A549 treated with RU486 at 1 μM for 4 hours (cell line): ENCODE measurements at places on chromosomes 12 and 14. TPM values are rescaled to one million over a fixed set of nuclear protein-coding genes. Genes with fewer than 3 reads are reported as not detected.

The ACRBP gene
- total RNA-seq = 0.21 to 0.39 TPM (median 0.30 TPM) in 4 of 5 replicates, not detected in the other

The DLK1 gene
- 0.20 to 0.45 TPM (median 0.42 TPM) in 5 replicates for total RNA-seq

The KRT3 gene
- 0.05 to 0.08 TPM (median 0.07 TPM) in 3 of 5 replicates, not detected in the others for total RNA-seq

The SERPINA9 gene
- not detected in 5 replicates for total RNA-seq

The KRT77 gene
- not detected in 5 replicates for total RNA-seq

The MAP1LC3B2 gene
- 1.0 to 1.8 TPM (median 1.3 TPM) in 5 replicates for total RNA-seq

The PRR4 gene
- total RNA-seq = 1.9 to 5.3 TPM (median 3.3 TPM) in 5 replicates

The DDN gene
- total RNA-seq = 0.66 to 0.97 TPM (median 0.81 TPM) in 5 replicates

The AMDHD1 gene
- 1.8 to 2.6 TPM (median 1.9 TPM) in 5 replicates for total RNA-seq

The ITGB7 gene
- total RNA-seq = 0.23 to 0.59 TPM (median 0.45 TPM) in 5 replicates

The WNT5B gene
- 1.3 to 2.3 TPM (median 2.1 TPM) in 5 replicates for total RNA-seq

The POTEG gene
- not detected in 5 replicates for total RNA-seq

The INHBC gene
- not detected in 5 replicates for total RNA-seq

The NOS1 gene
- total RNA-seq = 0.43 to 0.61 TPM (median 0.53 TPM) in 5 replicates

The C3AR1 gene
- not detected in 5 replicates for total RNA-seq

The PTCSC3 gene
- not detected in 5 replicates for total RNA-seq

The CLEC12A gene
- not detected in 5 replicates for total RNA-seq

The LRTM2 gene
- total RNA-seq = not detected in 5 replicates

The GLIPR1L2 gene
- 0.14 to 0.41 TPM (median 0.18 TPM) in 4 of 5 replicates, not detected in the other for total RNA-seq

The OAS2 gene
- 0.15 to 0.77 TPM (median 0.16 TPM) in 5 replicates for total RNA-seq

The GPR68 gene
- total RNA-seq = 0.12 to 0.19 TPM in 2 of 5 replicates, not detected in the others

The TARBP2 gene
- 45.4 to 59.2 TPM (median 53.8 TPM) in 5 replicates for total RNA-seq

The KRT6C gene
- total RNA-seq = not detected in 5 replicates

The FZD10 gene
- total RNA-seq = not detected in 5 replicates

The HOXC5 gene
- 0.43 to 1.1 TPM (median 0.80 TPM) in 5 replicates for total RNA-seq

The VRTN gene
- total RNA-seq = not detected in 5 replicates
